ENCODE measurements at places on chromosomes 3 and 15.

GRCh38 chr15:90049666-90050604, 48.8 kb downstream of the ZNF710 start:
- no peak for DNase-seq

DNA sequence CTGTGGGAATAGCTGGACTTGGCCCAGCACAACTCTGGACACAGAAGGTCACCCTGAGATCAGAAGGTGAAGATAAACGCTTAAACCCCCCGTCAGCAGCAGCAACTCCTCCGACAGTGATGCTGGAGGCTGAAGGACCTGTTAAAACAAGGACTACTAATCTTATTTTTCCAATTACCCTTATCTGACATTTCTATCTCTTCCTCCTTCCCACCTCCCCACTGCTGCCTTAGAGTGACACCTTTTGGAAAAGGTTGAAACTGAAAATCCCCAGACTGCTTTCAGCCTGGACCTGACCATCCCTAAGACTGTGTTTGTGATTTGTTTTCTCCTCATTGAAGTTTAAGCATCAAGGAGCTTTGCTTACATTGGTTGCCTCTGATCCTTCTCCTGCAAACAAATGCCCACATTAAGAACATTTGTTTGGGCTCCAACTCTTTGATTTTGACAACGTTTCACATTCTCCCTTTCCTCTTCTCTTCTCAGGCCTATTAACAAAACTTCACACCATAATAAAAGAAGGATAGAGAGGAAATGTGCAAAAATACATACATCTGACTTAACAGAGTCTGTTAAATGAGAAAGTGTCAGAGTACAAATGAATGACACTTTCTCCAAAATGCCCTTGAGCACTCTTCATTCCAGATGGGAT, 410.6 kb upstream of the WNT5A start:
- no peak for DNase-seq

GRCh38 chr15:59396679-59397078, 24.0 kb upstream of the MYO1E start:
- DNase-seq, result no peak

GRCh38 chr15:91737151-91737818, 116.2 kb upstream of the SLCO3A1 start:
- no peak for DNase-seq

GRCh38 chr3:138861798-138862197, 27.1 kb upstream of the PIK3CB start:
- DNase-seq, result no peak

- no peak for DNase-seq
Measured at GRCh38 chr3:100730524-100730923, 21.2 kb downstream of the TFG start.

- no peak for DNase-seq
Measured at GRCh38 chr3:134796281-134797056, 1.4 kb downstream of the EPHB1 start.

GRCh38 chr3:141272906-141273662, 41.5 kb downstream of the PXYLP1 start:
- DNase-seq, result no peak

- no peak for DNase-seq
Measured at GRCh38 chr3:8734908-8735307, 1.3 kb downstream of the CAV3 start.

- no peak for DNase-seq
Measured at GRCh38 chr15:80339601-80340000, 64.6 kb upstream of the ARNT2 start.

- no peak for DNase-seq
Measured at GRCh38 chr3:139774560-139775302, 97.0 kb upstream of the NMNAT3 start.

DNA sequence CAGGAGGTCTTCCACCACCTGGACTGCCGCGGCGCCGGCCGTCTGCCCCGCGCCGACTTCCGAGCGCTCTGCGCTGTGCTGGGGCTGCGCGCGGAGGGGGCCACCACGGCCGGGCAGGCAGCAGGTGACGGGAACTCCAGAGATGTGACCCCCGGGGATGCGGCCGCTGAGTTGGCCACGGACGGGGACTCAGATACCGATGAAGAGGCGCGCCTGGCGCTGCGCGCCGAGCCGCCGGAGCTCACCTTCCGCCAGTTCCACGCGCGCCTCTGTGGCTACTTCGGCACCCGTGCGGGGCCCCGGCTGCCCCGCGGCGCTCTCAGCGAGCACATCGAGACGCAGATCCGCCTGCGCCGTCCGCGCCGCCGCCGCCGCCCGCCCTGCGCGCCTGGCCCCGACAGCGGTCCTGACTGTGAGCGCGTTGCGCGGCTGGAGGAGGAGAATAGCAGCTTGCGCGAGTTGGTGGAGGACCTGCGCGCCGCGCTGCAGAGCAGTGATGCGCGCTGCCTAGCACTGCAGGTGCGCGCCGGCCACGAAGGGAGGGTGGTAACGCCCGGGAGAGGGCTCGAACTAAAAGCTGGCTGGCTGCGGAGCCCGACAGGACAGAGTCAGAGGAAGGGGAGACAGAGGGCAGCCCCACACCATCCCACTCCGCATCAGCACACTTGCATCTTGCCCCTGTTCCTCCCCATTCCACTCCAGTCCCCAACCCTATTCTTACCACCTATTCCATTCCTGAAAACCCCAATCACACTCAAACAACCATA, 885 bp downstream of the EFCC1 start:
- no peak for DNase-seq

GRCh38 chr3:128168836-128169235, 15.6 kb downstream of the EEFSEC start:
- no peak for DNase-seq
